ENCODE measurements at places on chromosomes 11 and 22.

GRCh38 chr11:111912535-111912934, at the start of gene HSPB2:
Gene HSPB2 (plus strand): TSS chr11:111912734. CDS start chr11:111912830, 96 bp downstream.
- ATAC-seq, result no peak

GRCh38 chr11:134060316-134060715, 8.6 kb upstream of the JAM3 start:
- no peak for ATAC-seq

GRCh38 chr11:84564180-84564866, 1062.8 kb downstream of the DLG2 start:
- ATAC-seq, result no peak

GRCh38 chr11:5204787-5205186, 4.3 kb upstream of the OR51V1 start:
- no peak for ATAC-seq

GRCh38 chr11:19995145-19995544, 165.1 kb downstream of the DBX1 start:
- ATAC-seq, result no peak

DNA sequence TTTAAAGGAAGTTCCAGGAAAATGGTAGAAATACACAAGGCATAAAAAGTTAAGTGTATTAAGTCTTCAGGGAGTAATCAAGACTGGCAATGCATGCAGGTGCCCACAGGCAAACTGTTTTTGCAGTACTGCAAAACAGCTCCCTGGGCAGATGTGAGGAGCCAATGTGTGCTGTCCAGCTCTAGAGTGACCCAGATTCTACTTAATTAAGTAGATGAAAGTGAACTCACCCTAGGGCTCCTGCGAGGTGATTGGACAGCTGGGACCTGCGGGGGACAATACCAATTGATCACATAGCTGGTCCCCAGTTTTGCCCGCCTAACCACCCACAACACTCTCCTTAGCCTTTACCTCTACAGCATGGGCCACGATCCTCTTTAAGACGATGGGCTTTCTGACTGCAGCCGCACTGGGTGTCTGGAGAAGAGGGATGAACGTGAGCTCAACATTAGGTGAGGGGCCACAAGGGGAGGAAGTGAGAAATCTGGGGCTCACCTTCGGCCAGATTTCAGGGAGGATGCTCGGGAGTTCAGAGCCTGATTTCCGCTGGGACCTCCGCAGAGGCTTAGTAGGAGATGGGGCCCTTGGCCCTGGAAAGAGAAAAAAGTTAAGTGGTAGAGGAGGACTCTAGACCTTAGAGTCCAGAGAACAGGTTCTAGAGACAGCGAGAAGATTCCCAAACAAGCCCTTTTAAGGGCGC, 556 bp downstream of the CDCA5 start:
- ATAC-seq, result no peak

DNA sequence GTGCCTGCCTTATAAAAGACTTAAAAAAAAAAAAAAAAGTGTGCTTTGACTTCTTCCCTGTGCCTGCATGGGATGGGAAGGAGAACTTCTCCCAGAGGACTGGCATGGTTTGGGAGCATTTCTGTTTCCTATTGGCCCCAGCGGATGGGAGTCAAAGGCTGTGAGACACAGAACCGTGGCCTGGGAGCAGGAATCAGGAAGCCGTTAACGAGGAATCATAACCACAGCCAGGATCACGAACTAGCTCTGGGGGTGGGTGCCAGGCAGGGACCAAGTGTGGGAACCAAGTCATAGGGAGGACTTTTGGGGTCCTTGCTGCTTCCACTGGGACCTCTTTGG, 526 bp downstream of the C1QTNF6 start:
- no peak for ATAC-seq

DNA sequence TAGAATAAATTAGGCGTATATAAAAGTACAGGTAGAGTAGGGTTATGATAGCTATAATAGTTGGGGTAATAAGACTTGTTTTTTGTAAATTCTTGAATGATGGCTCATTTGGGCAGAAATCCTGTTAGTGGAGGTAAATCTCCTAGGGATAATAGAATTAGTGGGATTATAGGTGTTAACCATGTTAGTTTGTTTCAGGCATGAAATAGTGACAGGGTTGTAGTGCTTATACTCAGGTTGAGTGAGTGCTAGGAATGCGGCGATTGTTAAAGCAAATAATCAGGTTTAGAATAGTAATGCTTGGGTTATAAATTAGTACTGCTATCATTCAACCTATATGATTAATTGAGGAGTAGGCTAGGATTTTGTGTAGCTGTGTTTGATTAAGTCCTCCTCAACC, 297.1 kb downstream of the DYNC2H1 start:
- no peak for ATAC-seq

- ATAC-seq, result no peak
These were observed 85.0 kb downstream of the LARGE1 start for GRCh38 chr22:33835265-33835664.

DNA sequence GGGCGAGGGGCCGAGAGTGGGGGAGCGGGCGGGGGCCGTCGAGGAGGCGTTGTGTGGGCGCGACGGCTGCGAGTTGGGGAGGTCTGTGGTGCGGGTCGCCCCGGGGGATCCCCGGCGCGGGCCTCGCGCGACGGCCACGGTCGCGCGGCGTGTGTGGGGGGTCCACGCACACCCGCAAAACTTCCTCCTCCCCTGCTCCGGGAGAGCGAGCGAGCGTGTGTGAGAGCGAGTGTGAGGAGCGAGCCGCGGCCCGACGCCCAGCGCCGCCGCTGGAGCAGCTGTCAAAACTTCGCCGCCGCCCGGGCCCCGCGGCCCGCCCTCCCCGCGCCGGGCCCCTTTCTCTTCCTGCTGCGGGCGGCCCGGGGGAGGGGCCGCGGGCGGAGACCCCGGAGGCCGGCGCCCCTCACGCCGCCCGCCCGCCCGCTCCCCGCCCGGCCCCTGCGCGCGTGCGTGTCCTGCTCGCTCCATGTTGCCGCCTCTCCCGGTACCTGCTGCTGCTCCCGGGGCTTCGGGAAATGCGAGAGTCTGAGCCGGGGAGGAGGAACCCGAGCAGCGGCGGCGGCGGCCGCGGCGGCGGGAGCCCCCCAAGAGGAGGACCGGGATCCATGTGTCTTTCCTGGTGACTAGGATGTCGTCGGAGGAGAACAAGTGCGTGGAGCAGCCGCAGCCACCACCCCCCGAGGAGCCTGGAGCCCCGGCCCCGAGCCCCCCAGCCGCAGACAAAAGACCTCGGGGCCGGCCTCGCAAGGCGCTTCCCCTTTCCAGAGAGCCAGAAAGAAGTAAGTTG, 9.0 kb upstream of the CCT8L2 start:
- peak; percentile 41 for ATAC-seq

DNA sequence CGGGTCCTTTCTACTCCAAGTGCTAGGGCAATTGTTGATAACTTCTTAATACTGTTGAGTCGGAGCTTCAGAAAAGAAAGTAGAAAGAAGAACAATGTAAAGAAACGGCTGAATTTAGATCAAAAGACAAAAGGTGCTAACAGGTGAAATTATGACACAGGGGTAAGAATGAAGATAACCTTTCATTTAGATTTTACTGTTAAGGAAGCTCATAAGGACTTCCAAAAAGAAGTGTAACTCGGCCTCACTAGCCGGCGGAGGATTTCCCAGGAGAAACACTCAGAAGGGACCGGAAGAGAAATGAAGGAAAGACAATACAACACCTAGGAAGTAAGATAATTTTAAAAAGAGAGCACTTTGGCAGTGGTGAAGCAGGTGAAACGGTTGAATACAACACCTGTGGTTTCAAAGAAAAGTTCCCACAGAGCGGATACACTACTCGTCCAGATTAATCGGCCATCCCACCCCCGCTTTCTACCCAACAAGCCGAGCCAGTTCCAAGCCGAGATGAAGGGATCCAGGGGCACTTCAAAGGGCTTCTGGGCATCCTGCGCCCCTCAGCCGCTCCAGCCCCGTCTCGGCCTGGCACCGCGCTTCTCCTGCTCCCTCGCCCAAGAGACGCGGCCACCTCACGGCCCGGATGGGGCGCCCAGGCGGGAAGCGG, 737 bp downstream of the PPP2R1B start:
- no peak for ATAC-seq

DNA sequence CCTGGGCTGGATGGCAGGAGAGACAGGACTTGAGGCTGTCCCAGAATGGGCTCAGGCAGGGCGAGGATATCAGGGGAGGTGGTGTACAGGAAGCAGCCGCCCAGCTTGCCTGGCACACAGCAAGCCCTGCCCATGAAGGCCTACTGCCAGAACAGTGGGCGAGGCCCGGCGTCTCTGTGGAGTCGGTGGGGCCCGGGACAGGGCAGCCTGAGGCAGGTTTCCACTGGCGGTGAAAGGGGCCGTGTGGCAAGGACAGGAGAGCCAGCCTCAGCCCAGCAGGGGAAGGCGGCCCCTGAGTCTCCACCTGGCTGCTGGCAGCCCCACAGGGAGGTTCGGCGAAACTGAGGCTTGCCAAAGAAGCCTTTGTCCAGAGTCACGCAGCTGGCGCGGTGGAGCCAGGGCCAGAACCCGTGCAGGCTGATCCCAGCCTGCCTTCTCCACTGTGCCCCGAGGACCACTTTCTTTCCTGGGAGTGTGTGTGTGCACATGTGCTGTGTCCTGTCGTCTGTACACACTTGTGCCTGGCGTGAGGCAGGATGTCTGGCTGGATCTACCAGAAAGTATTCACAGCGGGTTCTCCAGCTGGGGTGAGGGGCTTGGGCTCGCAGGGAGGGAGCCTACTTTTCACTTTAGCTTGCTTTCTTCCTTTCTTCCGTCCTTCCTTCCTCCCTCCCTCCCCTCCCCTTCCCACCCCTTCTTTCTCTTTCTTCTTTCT, 1.2 kb downstream of the TSPO start:
- peak; percentile 91 for ATAC-seq

DNA sequence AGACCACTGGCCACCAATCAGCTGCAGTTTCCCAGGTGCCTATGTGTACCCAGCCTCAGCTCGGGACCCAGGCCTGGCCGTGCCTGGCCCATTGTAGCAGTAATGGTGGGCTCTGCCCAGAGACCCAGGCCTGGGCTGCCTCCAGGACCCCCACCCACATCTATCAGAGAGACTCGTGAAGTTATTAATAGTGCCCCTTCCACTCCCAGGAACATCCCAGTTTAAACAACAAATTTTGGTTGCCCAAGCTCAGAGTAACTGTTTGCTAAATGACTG, 42.5 kb downstream of the IGLL5 start:
- ATAC-seq, result no peak

DNA sequence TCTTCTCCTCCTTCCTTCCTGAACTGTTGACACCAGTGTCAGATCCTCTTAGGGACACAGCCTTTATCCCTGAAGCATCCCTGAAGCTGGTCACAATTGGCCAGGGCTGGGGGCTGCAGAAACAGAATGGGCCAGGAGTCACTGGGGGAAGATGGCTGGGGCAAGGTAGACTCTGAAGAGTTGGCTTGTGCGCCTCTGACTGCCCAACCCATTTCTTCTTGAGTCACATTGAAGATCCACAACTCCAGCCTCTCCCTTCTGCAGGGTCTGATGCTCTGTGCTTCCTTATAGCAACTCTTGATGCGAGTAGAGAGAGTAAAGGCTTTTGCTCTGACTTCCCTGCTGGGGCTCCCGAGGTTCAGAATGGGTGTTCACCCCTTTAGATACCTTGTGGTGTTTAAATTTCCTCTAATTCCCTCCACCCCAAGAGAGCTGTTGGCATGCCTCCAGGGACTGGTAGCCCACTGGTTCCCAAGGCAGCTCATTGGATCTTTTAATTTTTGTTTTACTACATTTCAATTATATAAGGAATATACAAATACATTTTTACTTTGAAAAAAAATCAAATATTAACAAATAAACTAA, 13.4 kb downstream of the PRDM11 start:
- no peak for ATAC-seq

- ATAC-seq, result peak; percentile 95
These were observed 7.4 kb downstream of the NDUFV1 start for GRCh38 chr11:67613960-67614715.

DNA sequence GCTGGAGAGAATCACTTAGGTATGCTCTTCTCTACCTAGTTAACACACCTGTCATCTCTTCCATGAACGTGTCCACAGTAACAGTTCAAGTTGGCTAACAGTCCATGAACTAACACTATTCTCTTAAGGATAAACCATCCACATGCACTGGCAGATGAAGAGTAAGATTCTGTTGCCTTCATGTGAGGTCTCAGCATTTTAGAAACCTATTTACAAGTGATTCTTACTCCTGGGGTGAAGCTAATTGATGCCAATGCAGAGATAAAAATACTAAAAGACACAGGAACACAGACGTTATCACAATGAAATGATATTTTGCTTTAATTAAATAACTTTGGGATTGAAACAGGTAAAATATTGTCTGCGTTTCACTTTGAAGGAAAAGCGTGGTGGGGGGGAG, 1.3 kb downstream of the LRRC4C start:
- no peak for ATAC-seq

DNA sequence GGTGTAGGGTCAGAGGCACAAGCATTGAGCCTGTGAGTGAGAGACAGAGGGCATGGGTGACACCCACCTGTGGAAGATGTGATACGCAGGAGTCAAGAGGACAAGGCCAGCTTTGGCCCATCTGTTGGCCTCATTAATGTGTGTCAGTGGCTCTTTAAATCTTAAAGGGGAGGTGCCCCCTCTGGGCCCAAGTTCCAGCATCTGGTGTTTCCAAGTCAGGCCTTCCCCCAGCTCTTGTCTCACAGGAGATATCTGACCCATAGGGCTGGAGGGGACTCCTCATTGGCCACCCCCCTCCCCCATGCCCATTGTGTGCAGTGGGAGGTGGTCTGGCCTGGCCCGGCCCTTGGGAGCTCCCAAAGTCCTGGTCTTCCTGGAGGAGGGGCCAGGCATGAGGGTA, 8.9 kb downstream of the KCNK7 start:
- ATAC-seq, result no peak

- ATAC-seq, result no peak
These were observed 44.8 kb upstream of the CADM1 start for GRCh38 chr11:115548878-115549528.

DNA sequence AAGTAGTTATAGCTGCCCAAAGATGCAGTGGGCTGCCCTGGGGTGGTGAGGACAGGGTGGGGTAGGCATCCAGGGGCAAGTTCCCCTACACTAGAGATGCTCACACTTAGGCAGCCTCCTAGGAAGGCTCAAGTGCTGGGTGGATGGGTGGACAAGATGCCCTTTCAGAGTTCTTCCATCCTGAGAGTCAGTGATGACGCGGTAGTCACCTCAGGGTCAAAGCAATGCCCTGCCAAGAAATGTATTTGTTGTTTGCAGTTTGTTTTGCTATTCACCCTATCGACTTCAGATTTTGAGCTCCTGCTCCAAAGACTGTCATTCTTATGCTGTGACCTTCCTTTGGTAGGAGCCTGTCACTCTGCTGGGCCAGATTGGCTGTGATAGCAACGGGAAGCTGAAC, 18.9 kb downstream of the POLA2 start:
- no peak for ATAC-seq

DNA sequence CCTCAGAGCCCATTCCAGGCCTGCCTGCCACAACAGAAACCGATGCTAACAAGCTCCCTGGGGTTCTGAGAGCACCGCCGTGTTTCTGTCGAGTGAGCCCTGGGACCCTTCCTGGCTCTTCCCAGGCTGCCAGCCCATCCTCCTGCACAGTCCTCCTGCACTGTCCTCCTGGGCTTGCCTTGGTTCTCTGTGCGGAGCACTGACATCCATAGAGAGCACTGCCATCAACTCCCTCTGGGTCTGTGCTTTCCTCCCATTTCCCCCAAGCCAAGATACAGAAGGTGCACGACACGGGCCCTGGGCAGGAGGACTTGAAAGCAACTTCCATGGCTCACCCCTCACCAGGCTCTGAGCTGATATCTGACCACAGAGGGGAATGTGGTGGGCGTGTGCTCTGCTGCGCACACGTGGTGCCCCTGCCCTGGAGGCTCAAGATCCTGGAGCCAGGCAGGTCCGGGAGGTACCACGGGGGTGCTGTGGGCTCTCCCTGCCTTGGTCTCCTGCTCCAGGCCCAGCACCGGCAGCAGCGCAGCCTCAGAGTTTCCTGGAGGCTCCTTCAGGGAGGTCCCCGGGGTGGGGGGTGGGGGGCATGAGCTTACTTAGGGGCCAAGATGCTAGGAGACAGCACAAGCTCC, 304.2 kb downstream of the BRD1 start:
- no peak for ATAC-seq

All from activated CD4-positive, CD25-positive, alpha-beta regulatory T cell treated with anti-CD3 and anti-CD28 coated beads, Interleukin-2, amount 50 U/mL, for 24 hours (primary cell).